ENCODE measurements at places on chromosomes 1 and 21. TPM values are rescaled to one million over a fixed set of nuclear protein-coding genes. Genes with fewer than 3 reads are reported as not detected.
A peak's percentile ranks its signal among the peaks of the same experiment; 100 is the strongest.

Gene EFNA1
- 31.3 TPM for total RNA-seq

Gene THEM5
- total RNA-seq, result not detected

Gene C1orf116
- not detected for total RNA-seq

Gene KRTAP19-3
- total RNA-seq, result not detected

Gene CHRM3
- total RNA-seq, result 0.37 TPM

Gene VASH2
- total RNA-seq, result 3.7 TPM

Gene LRRC8B
- 4.1 TPM for total RNA-seq

Gene BSND
- total RNA-seq, result not detected

Gene CHML
- total RNA-seq, result 14.2 TPM

Gene SPRR1A
- total RNA-seq, result not detected

Gene TMOD4
- 2.8 TPM for total RNA-seq

Gene TEDDM1
- total RNA-seq, result not detected

GRCh38 chr1:197683895-197684553, 91.3 kb downstream of the DENND1B start:
- DNase-seq, result no peak

GRCh38 chr1:56938646-56939045, 27.2 kb downstream of the C8B start:
- DNase-seq, result no peak

- no peak for DNase-seq
These were observed 42.5 kb downstream of the PRDM16 start for GRCh38 chr1:3111348-3112021.

DNA sequence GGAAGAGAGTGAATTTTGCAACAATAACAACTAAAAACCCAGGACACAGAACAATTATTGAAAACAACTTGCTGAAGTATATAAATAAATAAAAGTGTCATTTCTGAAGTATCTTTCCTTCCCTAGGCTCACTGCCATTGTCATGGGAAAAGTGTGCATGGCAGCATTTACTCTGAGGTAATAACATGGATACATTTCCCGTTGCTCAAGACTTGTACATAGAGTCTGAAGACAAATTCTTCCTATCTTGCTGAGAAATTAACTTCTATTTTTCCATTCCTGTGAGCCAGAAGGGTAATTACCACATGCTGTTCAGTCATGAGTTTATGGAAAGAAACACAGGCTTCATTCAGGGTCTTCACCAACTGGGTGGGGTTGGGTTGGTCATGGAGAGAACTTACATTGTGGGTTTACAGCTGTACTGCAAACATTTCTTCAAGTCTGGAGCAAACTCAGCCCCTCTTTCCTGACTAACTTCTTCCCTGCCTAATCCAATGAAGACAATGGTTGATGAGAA, 32.2 kb downstream of the ST6GALNAC3 start:
- no peak for DNase-seq

DNA sequence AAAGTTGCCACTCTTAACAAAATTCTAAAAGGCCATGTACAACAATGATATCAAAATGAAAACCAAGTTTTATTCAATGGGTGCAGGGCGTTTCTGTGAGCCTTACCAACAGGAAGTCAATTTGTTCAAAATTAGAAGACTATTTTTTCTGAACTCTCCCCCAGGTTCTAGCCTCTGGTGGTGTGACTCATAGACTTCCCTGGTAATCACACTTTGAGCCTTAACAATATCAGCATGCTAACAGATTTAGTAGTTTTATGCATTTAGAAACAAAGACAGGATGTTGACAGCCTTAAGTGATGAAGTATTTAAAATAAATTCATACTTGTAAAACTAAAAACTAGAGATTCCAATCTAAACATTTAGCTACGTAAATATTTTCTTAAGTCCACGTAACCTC, 88.4 kb downstream of the LRRC8C start:
- DNase-seq, result no peak

- DNase-seq, result no peak
These were observed 9.2 kb upstream of the RXRG start for GRCh38 chr1:165454091-165454610.

DNA sequence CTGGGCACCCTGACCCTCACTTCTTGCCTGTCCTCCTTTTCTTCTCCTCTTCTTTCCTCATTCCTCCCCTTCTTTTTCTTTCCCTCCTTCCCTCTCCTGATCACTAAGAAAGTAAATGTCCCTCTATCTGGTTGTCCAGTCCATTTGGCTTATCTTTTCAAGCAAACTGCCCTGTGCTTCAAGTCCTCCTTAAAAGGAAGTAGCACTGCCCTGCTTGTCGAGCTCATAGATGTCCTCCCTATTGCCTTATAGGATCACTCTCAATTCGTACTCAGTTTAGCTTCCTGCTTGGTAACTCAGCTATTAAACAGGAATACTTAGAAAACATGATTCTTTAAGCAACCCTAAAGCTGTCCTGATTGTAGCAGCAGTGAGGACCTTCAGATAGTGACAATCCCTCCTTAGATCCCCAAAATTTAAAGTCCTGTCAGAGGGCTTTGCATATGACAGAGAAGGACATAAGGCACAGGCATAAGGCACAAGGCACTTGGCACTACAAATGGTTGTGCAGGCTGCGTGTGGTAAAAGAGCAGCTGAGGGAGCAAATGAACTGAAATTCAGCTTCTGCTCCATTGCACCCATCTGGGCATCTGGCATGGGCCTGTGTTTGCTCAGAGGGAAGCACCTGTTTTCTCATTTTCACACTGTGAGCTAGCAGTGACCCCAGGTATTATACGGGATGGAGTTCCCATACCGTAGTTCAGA, 26.1 kb upstream of the SLAMF6 start:
- no peak for DNase-seq

GRCh38 chr1:235470741-235471439, 33.4 kb downstream of the B3GALNT2 start:
- DNase-seq, result no peak

- no peak for DNase-seq
These were observed 26.8 kb downstream of the S100A6 start for GRCh38 chr1:153509036-153509435.

DNA sequence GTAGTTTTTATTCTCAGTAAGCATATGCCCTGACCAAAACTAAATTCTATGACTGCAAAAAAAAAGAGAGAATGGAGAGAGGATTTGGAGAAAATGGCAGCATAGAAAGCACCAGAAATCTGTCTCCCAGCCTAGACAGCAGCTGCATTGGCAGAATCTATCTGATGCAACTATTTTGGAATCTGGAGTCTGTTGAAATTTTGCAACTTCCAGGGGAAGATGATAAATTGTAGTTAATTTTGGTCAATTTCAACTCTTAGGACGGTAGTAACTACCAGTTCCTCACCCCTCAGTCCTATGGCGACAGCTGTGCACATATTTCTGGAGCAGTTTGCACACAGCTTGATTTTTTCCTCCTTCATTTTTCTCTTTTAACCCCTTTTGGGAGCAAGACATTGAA, 10.9 kb downstream of the EXO5 start:
- DNase-seq, result no peak

DNA sequence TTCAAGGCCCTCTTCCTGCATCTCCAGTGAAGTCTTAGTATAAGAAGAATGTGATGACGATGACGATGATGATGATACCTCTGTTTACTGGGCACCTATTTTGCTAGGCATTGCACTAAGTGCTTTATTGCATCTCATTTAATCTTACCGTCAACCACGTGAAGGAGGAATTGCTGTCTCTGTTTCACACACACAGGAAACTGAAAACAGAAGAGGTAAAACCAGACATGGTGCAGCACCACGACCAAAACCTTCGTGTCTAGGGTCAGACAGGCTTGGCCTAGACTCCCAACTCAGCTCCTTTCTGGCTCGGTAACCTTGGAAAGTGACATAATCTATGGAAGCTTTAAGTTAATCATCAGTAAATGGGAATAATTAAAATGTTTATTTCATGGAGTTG, 20.7 kb upstream of the KCNA2 start:
- DNase-seq, result peak; percentile 32

- DNase-seq, result no peak
These were observed 24.8 kb downstream of the TNFRSF8 start for GRCh38 chr1:12087797-12088314.

DNA sequence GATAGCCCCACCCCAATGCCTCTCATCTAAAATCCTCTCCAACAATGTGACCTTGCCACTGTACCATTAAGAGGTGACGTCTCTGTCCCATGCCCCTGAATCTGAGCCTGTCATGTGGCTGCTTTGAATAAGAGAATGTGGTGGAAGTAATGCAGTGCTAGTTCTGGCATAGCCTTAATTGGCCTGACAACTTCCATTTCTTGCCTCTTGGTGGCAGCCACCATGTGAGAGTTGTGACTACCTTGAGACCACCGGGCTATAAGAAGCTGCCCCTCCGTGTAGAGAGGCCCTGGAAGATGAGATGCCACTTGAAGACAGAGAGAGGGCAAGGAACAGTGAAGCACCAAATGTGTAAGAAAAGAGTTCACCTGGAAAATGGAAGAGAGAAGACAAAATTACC, 95.4 kb downstream of the POFUT2 start:
- DNase-seq, result no peak

DNA sequence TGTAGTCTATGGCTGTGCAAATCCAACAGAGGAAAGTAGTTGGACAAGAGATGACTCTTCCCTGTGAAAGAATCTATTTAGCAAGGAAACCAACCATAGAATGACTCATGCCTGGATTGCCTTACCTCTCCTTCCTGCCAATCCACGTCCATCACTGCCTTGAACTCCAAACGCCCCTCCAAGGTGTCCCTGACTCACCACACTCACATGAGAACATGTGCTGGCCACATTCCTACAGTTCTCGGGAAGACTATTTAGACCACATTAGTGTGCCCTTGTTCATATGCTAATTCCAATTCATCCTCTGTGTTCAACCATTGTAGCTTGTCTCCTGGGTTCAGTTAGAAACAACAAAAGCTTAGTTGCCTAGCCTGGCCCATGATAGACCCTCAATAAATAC, 157.3 kb downstream of the SLC30A10 start:
- DNase-seq, result no peak

DNA sequence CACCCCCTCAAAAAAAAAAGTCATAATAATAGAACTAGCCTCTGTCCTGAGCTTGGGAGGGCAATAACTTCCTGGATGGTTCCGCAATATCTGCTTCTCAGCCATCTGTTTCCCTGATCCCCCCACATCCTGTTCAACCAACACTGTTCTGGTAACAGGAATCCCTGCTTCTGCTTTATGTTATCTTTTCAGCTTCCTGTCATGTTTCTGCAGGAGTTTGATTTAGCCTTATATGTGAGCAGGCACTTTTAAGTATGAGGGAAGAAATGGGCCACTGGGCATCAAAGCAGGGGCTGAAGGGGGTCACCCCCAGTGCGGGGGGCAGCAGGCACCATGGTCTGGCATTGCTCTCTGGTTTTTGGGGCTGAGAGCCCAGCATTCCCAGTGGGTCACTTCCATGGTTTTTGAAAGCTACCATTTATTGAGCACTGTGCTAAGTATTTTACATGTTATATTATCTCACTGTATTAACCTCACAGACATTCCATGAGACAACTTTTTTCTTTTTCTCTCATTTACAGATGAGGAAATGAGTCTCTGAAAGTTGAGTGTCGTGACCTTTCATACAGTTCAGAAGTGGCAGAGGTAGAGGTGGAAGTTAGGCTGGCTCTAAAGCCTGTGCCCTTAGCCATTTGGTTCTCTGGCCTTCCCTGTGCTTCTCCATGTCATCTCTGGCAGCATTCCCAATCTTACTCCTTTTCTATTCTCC, 61.9 kb downstream of the DNTTIP2 start:
- DNase-seq, result no peak

GRCh38 chr1:238265866-238266265, 375.1 kb upstream of the ZP4 start:
- DNase-seq, result no peak

- no peak for DNase-seq
These were observed 24.5 kb downstream of the NECAP2 start for GRCh38 chr1:16464917-16465625.

DNA sequence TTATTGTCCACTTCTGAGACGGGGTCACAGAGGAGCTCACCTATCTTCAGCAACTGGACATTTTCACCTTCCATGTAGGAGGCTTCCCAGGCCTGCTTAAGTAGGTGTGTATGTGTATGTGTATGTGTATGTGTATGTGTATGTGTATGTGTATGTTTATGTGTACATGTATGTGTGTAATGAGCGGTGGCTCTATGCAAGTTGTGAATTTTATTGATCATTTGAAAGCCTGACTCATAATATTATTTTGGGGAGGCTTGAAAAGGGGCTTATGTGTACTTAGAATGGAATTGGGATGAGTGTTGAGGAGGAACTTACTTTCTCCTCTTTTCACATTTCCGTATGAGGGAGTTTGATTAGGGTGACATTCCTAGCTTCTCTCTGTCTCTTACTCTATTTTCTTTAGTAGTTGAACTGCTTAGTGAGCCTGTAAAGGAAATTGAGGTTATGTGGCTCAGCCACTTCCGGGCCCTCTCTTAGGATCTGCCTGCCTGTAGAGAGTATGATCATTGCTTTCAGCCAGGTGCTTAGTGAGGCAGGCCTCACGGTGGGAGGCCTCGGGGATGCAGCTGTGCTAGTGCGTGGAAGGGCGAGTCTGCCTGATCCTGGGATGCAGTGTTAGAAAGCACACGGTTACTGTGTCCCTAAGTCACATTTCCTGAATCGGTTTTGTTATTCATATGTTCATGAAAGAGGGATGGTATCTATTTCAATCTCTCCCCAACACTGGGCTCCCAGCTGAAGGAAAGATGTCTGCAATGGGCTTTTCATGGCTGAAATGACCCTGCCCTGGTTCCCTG, 61.0 kb downstream of the IER5 start:
- DNase-seq, result no peak
